ENCODE measurements at places on chromosomes 1 and 21.

DNA sequence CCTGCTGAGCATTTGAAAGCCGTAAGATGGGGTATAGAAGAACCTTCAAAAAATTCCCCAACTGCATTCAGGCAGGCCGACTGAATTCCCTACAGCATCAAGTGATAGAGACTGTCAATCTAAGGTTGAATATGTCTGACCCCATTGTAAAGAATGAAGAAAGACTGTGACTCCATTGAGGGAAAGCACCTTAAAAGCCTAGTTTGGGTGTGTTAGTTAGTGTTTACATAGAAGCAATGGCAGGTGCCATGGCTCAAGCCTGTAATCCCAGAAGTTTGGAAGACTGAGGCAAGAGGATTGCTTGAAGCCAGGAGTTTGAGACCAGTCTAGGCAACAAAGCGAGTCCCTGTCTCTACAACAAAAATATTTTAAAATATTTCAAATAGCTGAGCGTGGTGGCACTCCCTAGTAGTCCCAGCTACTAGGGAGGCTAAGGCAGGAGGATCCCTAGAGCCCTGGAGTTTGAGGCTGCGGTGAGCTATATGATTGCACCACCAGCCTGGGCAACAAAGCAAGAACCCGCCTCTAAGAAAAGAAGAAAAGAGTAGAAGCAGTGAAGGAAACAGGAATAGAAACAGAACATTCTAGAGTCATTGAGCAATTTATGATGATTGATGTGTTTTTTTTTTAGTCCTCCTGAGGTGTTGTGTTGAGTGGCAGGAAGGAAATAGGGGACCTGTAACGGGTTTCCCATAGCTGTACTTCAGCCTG is 15.4 kb downstream of the POLR3GL start:
- DNase-seq: no peak

DNA sequence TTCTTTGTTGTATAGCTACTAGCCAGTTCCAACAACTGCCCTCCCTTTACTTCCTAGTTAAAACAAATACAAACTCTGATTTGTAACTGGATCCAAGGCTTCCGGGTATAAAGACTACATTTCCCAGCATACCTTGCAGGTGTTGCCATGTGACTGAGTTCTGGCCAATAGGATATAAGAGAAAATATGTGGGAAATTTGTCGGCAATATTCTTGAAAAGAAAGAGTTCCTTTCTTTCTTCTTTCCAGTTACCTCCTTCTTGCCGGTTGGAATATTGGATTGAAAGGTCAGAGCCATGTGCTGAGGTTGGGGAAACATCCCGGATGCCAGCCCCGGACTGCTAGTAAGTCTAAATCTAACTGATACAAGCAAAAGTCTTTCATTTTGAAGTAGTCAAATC is 23.0 kb upstream of the ZBTB40 start:
- DNase-seq: no peak

- DNase-seq: peak; percentile 69
Observed at GRCh38 chr1:223713546-223714420, 1.4 kb downstream of the CAPN2 start.

DNA sequence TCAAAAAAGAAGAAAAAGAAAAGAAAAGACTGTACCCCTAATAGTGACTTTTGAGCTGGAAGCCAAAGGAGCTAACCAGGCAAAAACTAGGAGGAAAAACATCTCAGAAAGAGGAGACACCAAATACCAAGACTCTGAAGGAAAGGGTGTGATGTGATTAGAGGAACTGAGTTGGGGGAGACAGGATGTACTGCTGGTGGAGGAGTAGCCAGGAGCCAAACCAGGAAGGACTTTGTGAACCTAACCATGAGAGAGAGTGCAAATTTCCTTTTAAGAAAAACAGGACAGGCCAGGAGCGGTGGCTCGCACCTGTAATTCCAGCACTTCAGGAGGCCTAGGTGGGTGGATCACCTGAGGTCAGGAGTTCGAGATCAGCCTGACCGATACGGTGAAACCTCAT is 4.1 kb upstream of the RBP7 start:
- no peak for DNase-seq

DNA sequence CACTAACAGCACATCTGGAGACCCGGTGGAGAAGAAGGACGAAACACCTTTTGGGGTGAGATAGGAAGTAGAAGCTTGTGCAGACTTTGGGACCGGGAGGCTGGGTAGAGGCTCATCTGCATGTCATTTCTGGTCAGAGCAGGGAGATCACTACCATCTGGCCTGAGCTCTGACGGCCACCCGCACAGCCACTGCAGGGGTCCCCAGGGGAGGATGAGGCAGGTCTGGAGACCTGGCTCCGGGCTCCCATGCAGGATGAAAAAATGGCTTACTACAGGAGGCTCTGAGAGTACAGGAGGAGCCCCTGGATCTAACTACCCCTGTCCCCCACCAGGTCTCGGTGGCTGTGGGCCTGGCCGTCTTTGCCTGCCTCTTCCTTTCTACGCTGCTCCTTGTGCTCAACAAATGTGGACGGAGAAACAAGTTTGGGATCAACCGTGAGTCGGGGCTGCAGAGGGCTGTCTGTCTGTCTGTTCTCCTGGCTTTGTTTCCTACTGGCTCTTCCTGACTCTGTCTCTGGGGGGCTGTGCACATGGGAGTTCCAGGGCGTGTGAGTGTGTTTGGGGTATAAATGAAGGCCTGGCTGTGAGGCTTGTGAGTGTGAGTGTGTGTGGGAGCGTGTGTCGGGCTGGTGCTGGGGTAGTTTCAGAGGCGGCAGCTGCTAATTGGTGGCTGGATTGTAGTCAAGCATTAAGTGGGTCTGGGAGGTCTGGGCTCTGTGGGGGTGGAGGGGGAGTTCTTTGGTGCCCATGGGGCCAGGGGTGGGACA is 14.1 kb downstream of the NTRK1 start:
- DNase-seq: no peak

DNA sequence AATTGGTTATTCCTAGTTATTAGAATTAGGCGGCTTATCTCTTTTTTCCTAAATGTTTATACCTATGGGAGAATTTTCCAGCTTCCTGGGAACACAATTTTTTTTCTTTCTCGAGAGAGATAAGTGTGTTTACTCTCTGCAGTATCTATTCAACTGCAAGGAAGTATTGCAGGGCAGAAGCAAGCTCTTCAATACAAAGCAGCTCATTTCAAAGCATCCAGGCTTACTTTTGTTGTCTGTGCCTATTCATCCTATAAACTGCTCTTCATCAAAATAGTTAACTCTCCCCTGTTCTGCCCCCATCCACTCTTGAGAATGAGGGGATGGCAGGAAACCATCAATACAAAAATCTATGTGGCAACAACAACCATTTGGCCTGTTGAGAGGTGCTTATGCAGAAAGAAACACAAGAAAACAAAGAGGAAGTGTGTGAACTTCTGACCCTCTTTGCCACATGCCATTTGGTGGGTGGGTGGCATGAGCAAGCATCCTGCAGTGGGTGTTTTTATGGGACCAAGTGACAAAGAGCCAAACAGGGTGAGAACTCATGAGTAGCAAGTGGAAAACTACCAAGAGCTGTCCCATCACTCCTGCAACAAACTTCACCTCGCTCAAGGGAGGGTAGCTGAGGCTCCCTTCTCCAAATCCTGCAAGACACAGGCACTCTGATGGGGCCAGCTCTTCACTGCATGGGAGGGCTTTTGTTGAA is 50.6 kb upstream of the MRPS6 start:
- peak; percentile 71 for DNase-seq

GRCh38 chr1:3564921-3565831 is 46.1 kb downstream of the MEGF6 start:
- DNase-seq: no peak

DNA sequence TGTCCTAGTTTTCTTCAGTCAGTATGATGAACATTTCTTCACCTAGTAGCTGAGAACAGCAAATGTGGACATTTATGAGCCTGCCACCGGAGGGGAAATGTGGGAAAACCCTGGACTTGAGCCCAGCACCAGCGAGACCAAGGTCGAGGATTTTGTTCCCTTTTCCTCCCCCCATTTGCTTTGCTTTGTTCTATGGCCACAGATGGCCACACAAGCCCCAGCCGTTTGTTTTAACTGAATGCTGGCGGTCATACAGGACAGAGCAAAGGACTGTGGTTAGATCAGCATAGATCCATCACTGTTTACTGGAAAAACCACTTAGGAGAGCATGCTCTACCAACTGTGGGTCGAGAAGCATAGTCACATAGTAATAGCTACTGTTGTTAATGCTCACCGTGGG is 20.9 kb downstream of the SH2D2A start:
- peak; percentile 12 for DNase-seq

DNA sequence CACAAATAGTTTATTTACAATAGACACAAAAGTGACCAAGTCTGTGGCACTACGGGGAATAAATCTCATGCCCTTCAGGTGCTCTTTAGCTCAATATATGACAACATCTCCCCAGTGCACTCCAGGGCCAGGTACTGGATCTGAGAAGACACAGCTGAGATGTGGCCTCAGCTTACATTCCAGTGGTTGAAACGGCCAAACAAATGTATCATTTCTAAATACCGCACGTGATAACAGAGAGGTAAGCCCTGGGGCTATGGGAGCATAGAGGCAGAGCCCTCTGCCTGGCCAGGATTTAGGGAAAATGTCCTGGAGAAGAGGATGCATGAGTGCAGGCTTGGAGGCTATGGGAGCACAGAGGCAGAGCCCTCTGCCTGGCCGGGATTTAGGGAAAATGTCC is 630.5 kb downstream of the SMYD3 start:
- no peak for DNase-seq

Measured in activated effector memory CD4-positive, alpha-beta T cell treated with anti-CD3 and anti-CD28 coated beads, Interleukin-2, amount 50 U/mL, for 16 hours (primary cell).